ENCODE measurements at places on chromosomes 11 and 22.

DNA sequence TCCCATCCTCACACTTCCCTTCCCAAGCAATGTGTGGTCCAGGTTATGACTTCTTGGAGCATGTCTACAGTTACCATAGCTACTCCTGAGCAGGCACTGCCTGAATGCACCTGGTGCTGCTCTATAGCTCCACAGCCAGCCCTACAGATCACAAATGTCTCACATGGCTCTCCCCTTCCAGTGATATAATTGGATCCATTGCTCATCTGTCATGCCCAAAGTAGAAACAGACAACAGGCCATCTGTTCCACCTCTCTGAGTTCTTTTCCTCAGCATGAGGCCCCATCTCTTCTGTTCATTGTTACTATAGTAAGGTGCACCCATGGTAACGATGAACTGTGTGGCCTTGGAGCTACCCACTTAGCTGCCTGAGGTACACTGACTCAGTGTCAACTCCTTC lies 320.3 kb upstream of the ZC3H12C start:
- DNase-seq, result no peak

GRCh38 chr11:94774345-94774744 lies 6.2 kb downstream of the AMOTL1 start:
- DNase-seq, result no peak

GRCh38 chr11:3086114-3086513 lies 28.9 kb upstream of the CARS1 start:
- no peak for DNase-seq

DNA sequence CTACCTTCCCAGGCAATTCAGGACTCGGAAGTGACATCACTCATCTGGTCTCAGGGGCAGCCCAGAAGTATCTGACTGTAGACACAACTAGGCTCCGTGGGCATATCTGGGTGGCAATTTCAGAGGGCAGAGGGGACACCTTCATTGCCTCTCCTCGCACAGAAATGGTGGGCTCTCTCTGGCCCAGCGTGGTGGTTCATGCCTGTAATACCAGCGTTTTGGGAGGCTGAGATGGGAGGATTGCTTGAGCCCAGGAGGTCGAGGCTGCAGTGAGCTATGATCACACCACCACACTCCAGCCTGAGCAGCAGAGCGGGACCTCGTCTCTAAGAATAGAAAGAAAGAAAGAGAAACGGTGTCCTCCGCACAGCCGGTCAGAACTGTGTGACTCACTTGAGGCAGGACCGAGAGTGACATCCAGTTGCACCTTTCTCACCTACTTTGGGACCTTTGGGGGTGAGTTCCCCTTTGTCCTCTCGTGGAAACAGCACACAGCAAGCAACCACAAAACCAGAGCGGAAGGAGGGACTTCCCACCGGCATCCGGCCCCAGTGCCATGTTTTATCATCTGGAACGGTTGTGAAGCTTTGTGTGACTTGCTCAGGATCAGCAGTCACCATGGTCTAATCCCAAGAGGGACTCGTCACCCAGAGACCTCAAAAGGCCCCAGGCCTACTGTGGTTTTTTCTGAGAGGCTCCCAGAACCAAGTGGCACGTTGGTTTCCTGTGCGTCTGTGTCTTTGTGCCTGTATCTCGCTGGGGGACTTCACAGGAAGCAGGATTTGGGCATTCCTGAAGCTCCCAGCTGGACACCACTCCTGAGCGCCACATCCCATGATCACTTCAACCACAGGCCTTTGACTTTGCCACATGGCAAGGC lies 38.4 kb upstream of the EMID1 start:
- peak; percentile 29 for DNase-seq

DNA sequence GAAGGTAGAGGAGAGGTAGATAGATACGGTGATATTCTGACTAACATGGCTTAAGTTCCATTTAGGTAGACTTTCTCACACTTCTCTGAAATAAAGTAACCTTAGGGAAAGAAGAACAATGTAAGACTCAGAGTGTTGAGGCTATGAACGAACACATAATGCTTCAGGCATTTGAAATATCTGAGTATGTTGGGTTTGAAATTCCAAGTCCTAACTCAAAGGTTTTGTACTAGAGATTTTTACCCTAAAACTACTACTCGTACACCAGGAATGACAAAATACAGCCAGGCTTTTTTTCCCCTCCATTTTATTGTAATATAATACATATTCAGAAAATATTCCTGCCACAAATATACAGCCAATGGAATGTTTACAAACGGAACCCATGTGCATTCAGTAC lies 592.6 kb downstream of the ETS1 start:
- no peak for DNase-seq

DNA sequence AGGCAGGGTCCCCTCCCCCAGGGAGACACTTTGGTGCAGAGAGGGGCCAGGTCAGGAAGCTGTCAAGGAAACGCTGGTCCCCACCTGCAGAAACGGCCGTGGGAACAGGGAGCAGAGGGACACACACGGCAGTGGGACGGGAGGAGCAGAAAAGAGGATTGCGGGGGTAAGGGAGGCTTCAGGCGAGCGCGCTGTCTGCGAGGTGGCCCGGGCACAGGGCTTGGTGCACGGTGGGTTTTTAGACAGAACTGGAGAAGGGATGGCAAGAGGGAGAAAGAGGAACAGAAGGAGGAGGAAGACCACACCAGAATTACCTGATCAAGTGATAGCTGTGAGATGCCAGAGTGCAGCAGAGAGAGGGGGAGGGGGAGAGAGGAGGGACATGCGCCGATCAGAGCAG lies 6.0 kb upstream of the KLHL35 start:
- DNase-seq, result no peak

DNA sequence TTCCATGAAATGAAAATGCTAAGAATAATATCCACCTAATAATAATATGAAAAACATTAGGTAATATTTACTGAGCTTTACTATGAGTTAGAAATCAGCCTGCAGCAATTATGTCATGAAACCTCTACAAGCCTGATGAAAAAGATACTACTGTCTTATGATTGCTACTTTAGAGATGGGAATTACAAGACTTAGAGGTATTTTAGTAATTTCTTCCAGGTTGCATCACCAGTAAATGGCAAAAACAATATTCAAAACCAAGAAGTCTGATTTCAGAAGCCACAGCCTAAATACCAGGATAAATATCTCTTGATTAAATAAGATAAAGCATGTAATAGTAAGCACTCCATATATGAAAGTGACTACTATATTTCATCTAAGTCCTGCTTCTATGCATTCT lies 13.8 kb downstream of the OR5B21 start:
- DNase-seq, result no peak

All from CD4-positive, alpha-beta T cell treated with Interferon alpha-2 for 1 hour (primary cell).